ENCODE measurements at places on chromosomes 2 and 18. TPM values are rescaled to one million over a fixed set of nuclear protein-coding genes. Genes with fewer than 3 reads are reported as not detected.

DNA sequence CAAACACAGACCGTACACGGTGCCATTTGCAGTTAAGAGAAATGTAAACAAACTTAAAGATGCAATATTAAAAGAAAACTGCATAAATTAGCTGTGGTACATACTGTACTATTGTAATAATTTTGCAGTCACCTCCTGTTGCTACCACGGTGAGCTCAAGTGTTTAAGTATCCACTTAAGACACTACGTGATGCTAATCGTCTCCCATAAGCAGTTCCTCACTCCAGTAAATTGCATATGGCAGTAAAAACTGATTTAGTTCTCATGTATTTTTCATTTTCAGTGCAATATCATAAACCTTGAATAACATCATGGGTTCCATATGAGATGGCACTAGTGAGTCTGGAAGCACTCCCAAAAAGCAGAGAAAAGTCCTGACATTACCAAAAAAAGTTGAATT lies 14.4 kb downstream of the CLEC4F start:
- no peak for DNase-seq

DNA sequence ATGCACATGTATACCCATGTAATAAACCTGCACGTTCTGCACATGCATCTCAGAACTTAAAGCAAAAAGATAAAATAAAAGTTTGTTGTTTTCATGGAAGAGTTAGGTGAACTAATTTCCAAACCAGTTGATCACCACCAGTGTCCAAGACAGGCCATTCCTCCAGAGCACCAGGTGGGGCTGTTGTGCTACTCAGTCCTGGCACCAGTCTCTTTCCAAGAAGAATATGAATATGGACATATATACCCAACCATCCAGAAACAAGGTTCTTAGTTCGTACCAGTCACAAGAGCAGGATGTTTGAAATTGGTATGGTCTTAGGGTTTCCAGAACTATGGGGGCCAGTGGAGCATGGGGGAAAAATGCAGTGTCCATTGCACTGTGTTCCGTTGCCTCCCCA lies 17.2 kb upstream of the TNP1 start:
- no peak for DNase-seq

DNA sequence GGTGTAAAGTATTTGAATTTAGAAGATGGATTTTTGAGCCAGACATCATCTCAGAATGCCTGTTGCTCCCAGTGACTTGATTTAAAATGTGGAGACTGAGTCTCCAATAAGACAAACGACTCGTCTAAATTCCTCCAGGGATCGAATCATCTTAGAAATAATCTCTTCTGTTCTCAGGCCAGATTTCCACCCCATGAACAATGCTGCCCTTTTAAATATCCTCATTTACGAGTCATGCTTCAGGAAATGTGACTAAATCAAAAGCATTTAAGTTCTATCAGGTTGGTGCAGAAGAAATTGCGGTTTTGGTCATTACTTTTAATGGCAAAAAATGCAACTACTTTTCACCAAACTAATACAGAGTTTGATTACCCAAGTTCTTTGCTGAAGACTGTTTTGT lies 684.6 kb upstream of the SOX11 start:
- DNase-seq, result no peak

- no peak for DNase-seq
These were observed 71.4 kb upstream of the GLS start for GRCh38 chr2:190809139-190809764.

DNA sequence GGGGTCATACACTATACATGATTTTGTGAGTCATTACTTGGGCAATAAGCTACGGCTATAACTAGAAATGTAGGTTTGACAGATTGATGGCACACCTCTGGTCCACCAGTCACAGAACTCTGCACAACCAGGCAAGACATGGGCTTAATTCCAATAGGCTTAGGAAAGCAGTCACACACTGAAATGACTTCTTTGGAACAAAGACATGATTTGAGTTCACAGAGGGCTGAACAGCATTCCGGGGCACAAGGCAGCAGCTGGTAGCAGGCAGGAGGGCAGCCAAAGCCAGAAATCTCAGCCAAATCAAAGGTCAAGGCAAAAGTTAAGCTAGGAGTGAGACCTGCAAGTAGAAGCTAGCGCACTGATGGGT lies 27.4 kb downstream of the FABP1 start:
- no peak for DNase-seq

Gene HPCAL1
- 22.7 TPM for polyA plus RNA-seq

Gene POU3F3
- 83.8 TPM for polyA plus RNA-seq

Gene GCG
- not detected for polyA plus RNA-seq
